ENCODE measurements at places on chromosomes 6 and 20.

DNA sequence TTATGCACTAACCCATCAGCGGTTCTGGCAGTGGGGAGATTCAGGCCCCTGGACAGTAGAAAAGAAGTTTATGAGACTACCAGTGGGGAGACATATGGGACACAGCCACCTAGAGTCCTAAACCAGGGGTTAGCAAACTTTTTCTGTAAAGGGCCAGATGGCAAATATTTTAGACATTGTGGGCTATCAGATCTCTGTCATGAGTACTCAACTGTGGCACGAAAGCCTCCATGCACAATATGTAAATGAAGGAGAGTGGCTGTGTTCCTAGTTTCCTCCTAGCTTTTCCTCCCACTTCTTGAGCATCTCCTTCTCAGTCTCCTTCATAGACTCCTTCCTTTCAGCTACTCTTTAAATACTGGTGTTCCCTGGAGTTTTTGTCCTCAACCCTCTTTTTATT, 3.3 kb upstream of the HLA-DMA start:
- DNase-seq = no peak

DNA sequence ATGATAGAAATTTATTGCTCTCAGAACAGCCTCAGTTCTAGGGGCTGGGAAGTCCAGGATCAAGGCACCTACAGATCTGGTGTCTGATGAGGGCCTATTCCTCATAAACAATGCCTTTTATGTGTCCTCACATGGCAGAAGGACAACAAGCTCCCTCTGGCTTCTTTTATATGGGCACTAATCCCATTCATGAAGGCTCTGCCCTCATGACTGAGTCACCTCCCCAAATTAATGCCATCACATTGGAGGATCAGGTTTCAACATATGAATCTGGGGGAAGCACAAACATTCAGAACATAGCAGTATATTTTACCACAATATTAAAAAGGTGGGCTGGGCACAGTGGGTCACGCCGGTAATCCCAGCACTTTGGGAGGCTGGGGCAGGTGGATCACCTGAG, 58.5 kb upstream of the CCN6 start:
- DNase-seq = peak; percentile 60

- DNase-seq = no peak
These were observed 558.9 kb downstream of the PKHD1 start for GRCh38 chr6:51528556-51528955.

DNA sequence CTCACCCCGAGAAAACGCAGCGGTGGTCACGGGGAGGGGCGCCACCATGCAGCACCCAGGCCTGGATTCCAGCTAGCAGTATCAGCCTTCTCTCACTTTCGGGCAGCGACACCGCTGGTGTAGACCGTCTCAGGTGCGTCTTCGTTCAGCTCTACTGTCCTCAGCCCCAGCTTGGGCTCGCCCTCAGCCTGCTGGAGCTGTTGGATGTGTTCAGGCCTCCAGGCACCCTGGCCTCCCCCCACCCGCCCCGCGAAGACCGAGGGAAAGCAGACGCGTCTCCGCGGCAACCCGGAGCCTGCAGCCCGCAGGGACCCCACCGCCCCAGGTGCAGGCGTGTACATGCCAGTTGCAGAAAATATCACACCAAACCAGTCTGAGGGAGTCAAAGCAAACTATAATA, 60.8 kb upstream of the CARMIL1 start:
- DNase-seq = no peak

DNA sequence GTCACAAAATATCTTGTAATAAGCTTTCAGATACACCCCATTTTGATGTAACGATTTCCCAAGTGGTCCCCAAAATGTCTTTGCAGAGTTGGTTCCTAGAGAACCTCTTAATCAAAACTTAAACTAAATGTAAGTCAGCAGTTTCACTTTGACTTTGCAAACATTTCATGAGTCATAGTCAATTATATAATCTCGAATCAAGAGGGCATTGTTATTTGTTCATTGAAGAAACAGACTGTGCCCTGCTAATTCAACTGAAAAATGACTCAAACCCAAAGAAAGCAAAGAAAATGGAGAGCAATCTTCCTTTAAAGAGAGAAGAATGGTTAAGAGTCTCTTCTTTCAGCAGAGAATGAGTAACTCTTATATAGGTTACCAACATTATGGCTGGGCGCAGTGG, 58.3 kb downstream of the IPCEF1 start:
- peak; percentile 39 for DNase-seq

- DNase-seq = no peak
These were observed 163.4 kb downstream of the MTFR2 start for GRCh38 chr6:136086686-136087085.

DNA sequence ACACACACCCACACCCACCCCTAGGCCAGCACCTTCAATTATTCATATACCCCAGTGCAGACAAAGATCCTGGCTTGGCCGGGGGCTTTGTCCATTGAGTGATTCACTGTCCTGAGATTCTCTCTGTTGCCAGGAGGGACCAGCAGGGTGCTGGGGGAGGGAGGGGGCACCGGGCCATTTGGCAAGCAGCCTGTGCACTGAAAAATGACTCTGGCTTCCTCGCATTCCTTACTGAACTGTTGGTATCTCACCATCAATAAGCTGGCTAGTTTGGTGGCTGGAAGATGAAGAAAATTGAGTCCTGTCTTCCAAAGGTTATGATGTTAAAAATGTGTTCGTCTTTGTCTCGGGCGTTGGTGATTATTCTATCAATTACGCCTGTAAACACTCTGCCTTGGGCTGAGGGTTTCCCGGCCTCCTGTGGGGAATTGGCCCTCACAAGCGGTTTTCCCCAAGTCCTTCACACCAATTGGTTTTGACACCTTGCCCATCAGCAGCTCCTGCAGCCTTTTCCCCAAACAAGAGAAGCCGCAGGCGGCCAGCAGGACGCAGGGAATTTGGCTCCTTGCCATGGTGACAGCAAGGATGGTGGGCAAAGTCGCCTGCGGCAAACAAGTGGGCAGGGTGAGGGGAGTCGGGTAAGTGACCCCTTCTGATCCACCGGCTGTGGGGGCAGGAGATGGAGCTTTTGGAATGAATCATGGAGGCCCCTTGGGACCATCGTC, 4.9 kb downstream of the VSTM2L start:
- DNase-seq = peak; percentile 93

DNA sequence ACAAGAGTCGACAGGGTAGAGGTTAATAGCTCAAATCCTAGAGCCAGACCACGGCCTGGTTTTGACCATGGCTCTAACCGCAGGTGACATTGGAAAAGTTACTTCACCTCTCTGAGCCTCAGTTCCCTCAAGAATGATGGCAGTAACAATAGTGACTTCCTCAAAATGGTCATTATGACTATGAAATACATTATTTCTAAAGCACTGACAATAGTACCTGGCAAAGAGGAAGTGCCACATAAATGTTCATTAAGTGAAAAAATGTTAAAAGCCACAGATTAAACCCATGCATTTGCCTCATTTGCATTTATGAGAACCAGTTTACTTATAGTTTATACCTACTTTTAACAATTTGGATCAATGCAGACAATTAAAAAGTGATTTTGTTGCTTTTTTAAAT, 12.3 kb downstream of the BTBD3 start:
- no peak for DNase-seq

DNA sequence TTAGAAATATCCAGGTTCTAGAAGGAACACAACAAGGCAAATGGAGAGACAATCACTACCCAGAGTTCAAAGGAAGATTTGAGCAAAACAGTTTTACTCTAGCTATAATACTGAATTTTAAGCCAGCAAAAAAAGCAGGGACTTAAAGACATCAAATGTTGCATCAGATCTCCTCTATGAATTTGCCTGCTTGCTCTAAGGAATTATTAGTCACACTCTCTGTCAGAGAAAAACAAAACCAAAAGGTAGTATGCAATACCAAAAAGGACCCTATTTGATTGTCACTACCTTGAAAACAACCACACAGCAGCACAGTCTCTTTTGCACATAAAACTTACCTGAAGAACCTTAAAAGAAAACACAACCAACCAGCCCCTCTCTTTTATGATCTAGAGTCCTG, 46.3 kb downstream of the BTBD9 start:
- DNase-seq = no peak

DNA sequence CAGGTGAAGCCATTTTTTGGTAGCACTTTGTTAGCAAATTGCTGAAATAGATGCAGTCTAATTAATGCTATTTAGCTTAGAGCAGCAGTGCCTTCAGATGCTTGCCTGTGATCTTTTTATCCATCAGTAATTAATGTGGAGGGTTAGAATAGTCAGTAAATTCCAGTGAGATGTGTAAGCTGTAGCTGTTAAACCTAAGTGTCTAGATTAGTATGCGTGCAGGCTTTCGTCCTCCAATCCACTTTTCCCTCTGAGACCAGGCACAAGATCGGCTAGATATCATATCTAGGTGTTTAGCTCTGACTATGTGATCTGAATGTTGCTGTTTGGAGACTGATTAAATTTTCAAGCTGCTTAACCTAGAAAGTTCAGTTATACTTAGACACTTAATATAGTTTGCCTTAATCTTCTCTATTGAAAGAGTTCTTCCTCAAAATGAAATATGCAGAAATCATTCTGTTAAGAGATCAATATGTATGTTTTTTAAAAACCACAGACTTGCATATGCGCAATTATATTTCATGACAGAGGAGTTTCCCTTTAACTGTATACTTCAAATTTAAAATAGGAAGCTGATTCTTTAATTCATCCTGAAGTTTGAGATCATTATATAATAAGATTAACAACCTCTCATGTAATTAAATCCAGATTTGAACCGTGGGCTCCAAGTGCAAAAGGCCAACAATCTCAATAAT, 41.2 kb downstream of the XRN2 start:
- DNase-seq = no peak

GRCh38 chr20:31705598-31706597, 16.8 kb downstream of the BCL2L1 start:
- no peak for DNase-seq

- DNase-seq = no peak
These were observed 145.3 kb upstream of the TENT5A start for GRCh38 chr6:81897793-81898192.

DNA sequence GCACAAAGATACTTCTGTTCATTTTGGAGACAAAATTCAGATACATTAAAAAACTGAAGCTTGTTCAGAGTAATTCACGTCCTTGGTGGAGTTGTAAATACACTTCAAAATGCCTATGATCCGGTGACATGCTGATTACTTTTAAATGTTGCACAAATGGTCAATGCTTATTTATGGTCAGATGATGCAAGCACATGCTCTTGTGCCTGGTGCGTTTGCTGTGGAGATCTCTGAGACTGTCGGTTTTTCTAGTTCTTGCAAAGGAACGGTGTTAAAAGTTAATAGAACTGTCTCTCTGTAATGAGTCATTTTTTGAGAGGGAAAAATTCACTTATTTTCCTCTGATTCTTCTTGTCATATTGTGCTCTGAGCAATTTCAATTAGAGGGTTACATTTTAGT, 45.2 kb upstream of the EDN3 start:
- DNase-seq = no peak

GRCh38 chr20:10322073-10323012, 103.7 kb downstream of the SNAP25 start:
- DNase-seq = peak; percentile 33

DNA sequence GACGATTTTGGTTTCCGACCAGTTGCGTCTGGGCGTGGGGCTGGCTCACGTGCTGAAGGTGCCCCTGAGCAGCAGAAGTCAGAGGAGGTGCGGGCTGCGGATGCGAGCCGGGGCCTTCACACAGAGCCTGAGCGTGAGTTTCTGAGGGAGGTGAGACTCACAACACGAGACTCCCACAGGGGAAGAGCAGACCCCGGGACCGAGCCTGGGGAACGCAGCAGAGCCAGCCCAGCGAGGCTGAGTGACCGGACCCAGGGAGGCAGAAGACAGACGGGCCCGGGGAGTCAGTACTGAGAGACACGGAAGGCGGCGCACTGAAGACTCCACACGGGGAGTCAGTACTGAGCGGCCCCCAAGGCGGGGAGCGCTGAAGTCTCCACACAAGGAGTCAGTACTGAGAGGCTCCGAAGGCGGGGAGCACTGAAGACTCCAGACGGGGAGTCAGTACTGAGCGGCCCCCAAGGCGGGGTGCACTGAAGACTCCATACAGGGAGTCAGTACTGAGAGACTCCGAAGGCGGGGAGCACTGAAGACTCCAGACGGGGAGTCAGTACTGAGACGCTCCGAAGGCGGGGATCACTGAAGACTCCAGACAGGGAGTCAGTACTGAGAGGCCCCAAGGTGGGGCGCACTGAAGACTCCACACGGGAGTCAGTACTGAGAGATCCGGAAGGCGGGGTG, 77.8 kb downstream of the DLL1 start:
- no peak for DNase-seq

DNA sequence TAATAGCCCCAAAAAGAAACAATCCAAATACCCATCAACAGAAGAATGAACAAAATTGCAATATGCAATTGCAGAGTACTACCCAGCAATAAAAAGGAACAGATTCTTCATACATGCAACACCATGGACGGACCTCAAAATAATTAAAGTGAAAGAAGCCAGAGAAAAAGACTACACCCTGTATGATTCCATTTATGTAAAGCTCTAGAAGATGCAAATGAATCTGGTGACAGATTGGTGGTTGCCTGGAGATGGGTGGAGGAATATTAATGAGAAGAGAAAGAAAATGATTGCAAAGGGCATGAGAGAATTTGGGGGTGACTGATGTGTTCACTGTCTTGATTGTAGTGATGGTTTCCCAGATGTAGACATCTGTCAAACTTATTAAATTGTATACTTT, 51.8 kb downstream of the HECA start:
- no peak for DNase-seq

GRCh38 chr6:160462116-160462515, 113.9 kb downstream of the SLC22A3 start:
- DNase-seq = no peak

DNA sequence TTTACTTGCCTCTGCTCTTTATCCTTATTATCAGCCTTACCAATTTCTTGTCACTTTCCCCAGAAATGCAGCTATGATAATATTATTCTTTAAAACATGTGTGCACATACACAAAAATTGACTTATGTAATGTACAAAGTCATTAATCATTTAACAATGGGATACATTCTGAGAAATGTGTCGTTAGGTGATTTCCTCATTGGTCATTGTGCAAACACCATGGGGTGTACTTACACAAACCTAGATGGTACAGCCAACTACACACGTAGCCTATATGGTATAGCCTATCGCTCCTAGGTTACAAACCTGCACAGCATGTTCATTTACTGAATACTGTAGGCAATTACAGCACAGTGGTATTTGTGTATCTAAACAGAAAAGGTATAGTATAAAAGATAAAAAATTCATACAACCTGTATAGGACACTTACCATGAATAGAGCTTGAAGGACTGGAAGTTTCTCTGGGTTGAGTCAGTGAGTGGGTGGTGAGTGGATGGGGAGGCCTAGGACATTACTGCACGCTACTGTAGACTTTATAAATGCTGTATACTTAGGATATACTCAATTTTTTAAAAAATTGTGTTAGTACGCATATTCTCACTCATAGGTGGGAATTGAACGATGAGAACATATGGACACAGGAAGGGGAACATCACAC, 56.9 kb downstream of the HIVEP1 start:
- DNase-seq = no peak

GRCh38 chr6:156977527-156978291, 200.5 kb downstream of the ARID1B start:
- peak; percentile 51 for DNase-seq

DNA sequence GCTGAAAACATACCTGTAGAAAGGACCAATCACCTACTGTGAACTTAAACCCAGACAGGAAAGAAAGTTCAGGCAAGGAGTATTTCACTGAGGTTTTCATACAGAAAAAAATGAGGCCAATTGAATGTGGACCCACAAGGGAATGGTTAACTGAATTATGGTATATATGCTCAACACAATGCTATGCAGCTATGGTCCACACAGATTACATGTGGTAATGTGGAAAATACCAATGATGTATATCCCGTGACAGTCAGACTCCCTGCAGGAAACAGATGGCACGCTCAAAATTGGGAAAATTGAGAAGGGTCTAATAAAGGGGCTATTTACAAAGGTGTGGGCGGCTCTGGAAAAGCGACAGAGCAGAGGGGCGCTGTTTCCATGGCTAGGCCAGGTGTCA, 47.1 kb upstream of the PIM1 start:
- DNase-seq = peak; percentile 96
